ENCODE measurements at places on chromosomes 2 and 18. TPM values are rescaled to one million over a fixed set of nuclear protein-coding genes. Genes with fewer than 3 reads are reported as not detected.

Gene OTOS
- not detected for polyA plus RNA-seq

Gene CNDP1
- 0.01 TPM for polyA plus RNA-seq

Gene TMEM37
- 115 TPM for polyA plus RNA-seq

Gene VWA3B
- not detected for polyA plus RNA-seq

Gene TUBB8B
- 6.7 TPM for polyA plus RNA-seq

Gene GKN1
- not detected for polyA plus RNA-seq

Gene TBR1
- 0.03 TPM for polyA plus RNA-seq

Gene PDE11A
- polyA plus RNA-seq = 1.3 TPM

Gene SPOPL
- polyA plus RNA-seq = 12.6 TPM

Gene CHRND
- polyA plus RNA-seq = 0.18 TPM

Gene ASB18
- polyA plus RNA-seq = not detected

Gene SYT4
- not detected for polyA plus RNA-seq

Gene C2orf80
- polyA plus RNA-seq = not detected

Gene SLC9A4
- not detected for polyA plus RNA-seq

Gene SERPINB12
- not detected for polyA plus RNA-seq

Gene APOB
- polyA plus RNA-seq = 1,569 TPM

Gene GPAT2
- polyA plus RNA-seq = not detected

Gene B3GNT7
- polyA plus RNA-seq = 0.12 TPM

Gene ARL4C
- polyA plus RNA-seq = 0.07 TPM

Gene APCDD1
- 6.0 TPM for polyA plus RNA-seq

Gene APLF
- polyA plus RNA-seq = 0.45 TPM

Gene ALPG
- polyA plus RNA-seq = not detected

Gene TEX44
- not detected for polyA plus RNA-seq

Gene TTN
- polyA plus RNA-seq = not detected

Gene NFE2L2
- polyA plus RNA-seq = 138 TPM

Gene KRTCAP3
- 4.5 TPM for polyA plus RNA-seq

Gene GDF7
- 1.6 TPM for polyA plus RNA-seq

Gene LRATD1
- polyA plus RNA-seq = 0.07 TPM

Gene IL1RL1
- 0.03 TPM for polyA plus RNA-seq

Gene NOL4
- polyA plus RNA-seq = not detected

Gene TRABD2A
- polyA plus RNA-seq = 0.15 TPM

Gene CYP27C1
- polyA plus RNA-seq = not detected

Gene CD28
- polyA plus RNA-seq = not detected

Gene IL1RL2
- polyA plus RNA-seq = 0.03 TPM

Gene SLC8A1
- polyA plus RNA-seq = not detected

Gene AKAIN1
- polyA plus RNA-seq = not detected

Gene KCNS3
- polyA plus RNA-seq = not detected

Gene TWIST2
- polyA plus RNA-seq = 0.09 TPM

Gene MOCOS
- 10.1 TPM for polyA plus RNA-seq

Gene NEU4
- polyA plus RNA-seq = 53.5 TPM

Gene ANKRD29
- polyA plus RNA-seq = 0.05 TPM

Gene AAK1
- polyA plus RNA-seq = 9.8 TPM

Gene GPR75
- polyA plus RNA-seq = 3.9 TPM

Gene SETBP1
- polyA plus RNA-seq = 0.65 TPM

Data from HepG2 (cell line).